ENCODE measurements at places on chromosomes 2 and 18.

GRCh38 chr2:111155610-111156009 is 34.9 kb downstream of the BCL2L11 start:
- DNase-seq = no peak

GRCh38 chr2:237235383-237236095 is 149.8 kb downstream of the COPS8 start:
- DNase-seq = no peak

- DNase-seq = no peak
Measured at GRCh38 chr2:226631671-226632070, 167.9 kb downstream of the IRS1 start.

DNA sequence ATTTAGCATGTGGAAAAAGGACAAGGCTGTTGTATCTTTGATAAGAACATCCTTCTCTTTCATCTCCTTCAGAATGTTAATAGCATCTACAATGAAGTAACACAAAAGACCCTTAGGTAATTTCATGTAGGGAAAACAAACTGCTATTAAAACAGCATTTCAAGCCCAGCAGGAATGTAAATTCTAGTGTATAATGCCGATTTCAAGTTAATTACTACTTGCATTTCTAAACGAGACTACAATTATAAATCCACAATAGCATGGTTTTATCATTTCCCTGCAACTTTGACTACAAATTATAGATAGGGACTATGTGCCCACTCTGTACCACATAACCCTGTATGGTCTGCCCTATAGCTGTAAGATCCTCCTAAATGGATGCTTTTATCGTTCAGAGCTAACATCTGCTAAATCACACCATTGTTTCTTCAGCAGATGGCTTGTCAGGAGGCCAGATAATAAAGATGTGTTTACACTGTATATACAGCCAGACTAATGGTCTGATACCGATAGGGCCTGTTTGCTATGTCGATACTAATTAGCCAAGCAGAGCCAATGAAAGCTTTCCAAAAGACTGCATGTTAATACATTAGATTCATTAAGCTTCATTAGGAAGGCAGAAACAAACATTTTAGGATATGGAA is 51.9 kb downstream of the LRPPRC start:
- no peak for DNase-seq

GRCh38 chr2:141498561-141498960 is 632.3 kb downstream of the LRP1B start:
- no peak for DNase-seq

DNA sequence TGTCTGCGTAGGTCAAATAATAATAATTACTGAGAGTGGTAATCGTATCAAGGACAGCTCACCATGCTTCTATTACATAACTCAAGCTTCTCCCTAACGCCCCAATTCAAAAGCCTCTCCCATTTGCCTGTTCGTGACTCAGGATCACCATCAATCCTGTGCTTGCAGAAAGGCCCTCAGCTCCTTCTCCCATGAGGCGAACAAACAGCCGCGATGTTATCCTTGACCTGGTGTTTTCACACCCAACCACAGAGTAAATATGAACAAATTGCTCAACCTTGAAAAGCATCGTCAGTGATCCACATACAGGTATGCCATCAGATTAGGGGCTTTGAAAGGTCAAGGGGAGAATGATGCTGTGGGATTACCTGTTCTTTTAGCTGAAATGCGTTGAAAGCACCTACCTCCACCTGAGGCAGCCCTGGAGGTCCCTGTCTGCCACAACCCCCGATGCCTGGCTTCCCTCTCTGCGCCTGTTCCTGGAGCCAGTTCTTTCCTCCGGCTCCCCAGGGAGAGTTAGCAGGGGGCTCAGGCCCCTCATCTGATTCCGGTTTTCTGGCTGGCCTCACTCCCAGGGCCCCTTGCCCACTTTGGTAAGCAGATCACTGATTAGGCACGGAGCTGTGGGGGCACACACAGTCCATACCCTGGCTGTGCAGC is 39.1 kb upstream of the ODC1 start:
- no peak for DNase-seq

DNA sequence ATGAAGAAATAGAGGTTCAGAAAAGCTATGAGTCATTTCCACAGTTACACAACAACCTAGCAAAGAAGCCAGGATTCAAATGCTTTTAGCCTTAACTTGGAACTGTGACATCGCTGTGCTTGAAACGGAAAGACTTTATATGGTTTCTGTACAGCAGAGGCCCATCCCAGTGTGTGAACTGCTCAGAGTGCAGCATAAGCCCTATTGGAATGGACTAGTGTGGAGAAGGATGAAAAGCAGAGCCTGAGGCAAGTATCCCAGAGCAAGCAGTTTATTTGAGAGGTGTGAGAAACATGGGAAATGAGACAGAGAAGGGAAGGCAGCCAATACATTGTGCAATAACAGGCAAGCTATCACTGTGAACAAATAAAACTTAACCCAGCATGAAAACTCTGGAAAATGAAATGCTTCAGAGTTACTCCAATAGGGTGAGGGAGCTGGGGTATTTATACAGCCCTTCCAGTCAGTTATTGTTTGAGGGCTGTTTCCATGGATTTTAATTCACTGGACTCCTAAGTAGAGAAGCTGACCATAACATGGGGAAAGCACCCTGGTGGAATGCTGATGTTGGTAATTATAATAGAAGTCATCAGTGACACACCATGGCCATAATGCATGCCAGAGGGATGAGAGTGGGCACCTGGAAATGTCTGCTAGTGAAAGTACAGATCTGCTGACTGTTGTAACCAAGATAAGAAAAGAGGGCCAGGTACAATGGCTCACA is 254.0 kb upstream of the POU3F3 start:
- DNase-seq = no peak

- DNase-seq = no peak
Measured at GRCh38 chr18:54906331-54907185, 52.7 kb downstream of the CCDC68 start.

- no peak for DNase-seq
Measured at GRCh38 chr2:109091526-109091925, 37.5 kb upstream of the SH3RF3 start.

DNA sequence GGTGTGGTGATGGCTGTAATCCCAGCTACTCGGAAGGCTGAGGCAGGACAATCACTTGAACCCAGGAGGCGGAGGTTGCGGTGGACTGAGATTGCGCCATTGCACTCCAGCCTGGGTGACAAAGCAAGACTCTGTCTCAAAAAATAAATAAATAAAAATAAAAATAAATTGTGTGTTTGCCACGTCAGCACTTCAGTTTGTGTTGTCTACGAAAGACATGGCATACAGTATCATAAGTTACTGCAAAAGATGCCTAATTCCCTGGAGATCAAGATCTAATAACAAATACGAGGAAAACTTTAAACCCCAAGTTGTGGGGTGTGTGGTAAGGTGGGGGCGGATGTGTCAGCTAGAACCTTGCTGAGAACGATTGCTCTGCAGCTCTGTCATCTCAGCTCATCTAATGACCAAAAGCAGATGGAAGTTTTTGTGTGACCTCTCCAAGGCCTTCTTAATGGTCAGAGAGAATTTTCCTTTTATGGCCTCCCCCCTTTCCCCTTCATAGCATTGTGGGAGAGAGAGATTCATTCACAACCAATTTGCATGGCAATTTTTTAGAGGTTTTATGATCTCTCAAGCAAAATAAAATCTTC is 11.3 kb downstream of the NPAS2 start:
- no peak for DNase-seq

DNA sequence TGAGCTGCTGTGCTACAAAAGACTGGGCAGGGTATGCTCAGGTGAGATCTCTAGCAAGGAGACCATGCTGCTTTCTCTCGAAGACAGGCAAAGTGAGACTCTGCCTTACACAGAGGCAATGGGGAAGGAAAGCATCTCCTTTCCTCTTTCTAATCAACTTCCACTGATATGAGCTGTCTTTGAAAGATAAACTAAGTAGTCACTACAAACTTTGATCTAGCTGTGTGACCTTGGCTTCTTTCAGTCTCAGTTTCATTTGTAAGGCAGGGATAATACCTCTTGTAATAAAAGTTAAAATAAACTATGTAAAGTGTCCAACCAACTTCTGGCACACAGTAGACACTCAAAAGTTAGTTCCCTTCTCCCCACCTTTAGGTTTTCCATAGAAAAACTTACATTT is 7.5 kb downstream of the CCDC93 start:
- no peak for DNase-seq

- no peak for DNase-seq
Measured at GRCh38 chr2:70537840-70538239, 15.8 kb downstream of the TGFA start.

GRCh38 chr18:41244591-41245037 is 710.4 kb upstream of the PIK3C3 start:
- no peak for DNase-seq
